ENCODE measurements at places on chromosomes 6 and 20. TPM values are rescaled to one million over a fixed set of nuclear protein-coding genes. Genes with fewer than 3 reads are reported as not detected.

- no peaks in the 10 kb centered on the region for H3K27me3 ChIP-seq
- H3K4me3 ChIP-seq, result no peak overlapping the region
- H3K27ac ChIP-seq, result no peak overlapping the region
- no peak for DNase-seq
- H3K36me3 ChIP-seq, result no peaks in the 10 kb centered on the region
Observed at GRCh38 chr20:63461104-63461763, 11.2 kb downstream of the KCNQ2 start.

GRCh38 chr6:139364982-139365379 is 9.5 kb downstream of the CITED2 start:
- no peak for DNase-seq
- no peak overlapping the region for H3K27ac ChIP-seq
- peaks cover 27% of the 10 kb centered on the region for H3K4me1 ChIP-seq

The NNAT gene
- 12.3 TPM for total RNA-seq

The LST1 gene
- total RNA-seq, result 15.7 TPM

DNA sequence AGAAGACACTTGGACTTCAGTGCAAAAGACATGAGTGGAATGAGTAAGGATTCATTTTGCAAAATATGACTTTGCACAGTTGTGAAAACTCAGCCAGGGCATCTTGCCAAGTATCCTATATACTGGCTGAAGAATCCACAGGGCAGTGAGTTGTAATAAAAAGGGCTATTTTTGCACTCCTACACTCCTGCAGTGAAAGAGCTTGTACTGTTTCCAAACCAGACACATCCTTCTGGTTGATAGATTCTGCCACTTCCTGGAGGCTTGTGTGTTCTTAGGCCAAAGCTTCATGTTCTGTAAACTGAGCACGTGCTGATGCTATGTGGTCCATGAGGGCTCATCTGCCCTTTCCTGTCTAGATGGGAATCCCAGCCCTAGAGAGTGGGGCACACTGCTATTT is 34.9 kb downstream of the GMPR start:
- H3K4me1 ChIP-seq, result no peaks in the 10 kb centered on the region
- H3K27me3 ChIP-seq, result no peaks in the 10 kb centered on the region
- no peak overlapping the region for H3K27ac ChIP-seq
- no peak for DNase-seq
- no peak overlapping the region for H3K4me3 ChIP-seq

DNA sequence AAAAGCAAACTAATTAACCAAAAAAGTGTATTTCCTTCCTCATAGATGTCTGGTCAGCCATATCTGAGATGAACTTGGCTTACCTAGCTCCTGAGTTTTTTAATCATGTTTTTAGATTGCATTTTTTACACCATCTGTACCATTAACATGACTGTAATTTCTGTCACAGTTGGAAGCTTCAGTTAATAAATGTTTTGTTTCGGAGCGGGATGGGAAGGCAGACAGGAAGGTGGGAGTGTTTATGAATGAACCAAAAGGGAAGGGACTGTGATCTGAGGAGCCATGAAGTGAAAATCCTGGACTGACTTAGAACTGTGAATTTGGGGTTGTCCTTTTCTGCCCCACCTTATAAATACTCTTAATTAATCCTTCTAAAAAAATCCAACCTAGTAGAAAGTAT is 445.6 kb upstream of the SOX4 start:
- DNase-seq, result no peak
- H3K27me3 ChIP-seq, result no peaks in the 10 kb centered on the region
- no peaks in the 10 kb centered on the region for H3K4me1 ChIP-seq

DNA sequence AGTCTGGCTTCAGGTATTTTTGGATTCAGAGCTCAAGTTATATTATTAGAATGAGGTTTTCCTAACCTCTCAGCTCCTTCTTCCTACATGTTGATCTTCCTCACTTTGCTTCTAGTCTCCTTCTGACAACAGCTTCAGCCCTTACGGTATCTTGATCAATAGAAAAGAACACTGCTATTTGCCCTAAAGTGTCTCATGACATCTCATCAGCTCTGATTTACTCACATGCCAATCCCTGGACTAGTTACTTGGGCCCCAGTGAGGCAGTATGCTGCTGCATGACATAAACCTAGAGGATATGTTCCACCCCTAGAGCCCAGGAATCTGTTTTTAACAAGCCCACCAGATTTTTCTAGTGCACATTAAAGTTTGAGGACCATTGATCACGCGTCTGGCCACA is 110.3 kb downstream of the UNC5CL start:
- no peak overlapping the region for H3K4me3 ChIP-seq
- no peaks in the 10 kb centered on the region for H3K27me3 ChIP-seq
- H3K4me1 ChIP-seq, result no peaks in the 10 kb centered on the region
- H3K27ac ChIP-seq, result no peak overlapping the region

DNA sequence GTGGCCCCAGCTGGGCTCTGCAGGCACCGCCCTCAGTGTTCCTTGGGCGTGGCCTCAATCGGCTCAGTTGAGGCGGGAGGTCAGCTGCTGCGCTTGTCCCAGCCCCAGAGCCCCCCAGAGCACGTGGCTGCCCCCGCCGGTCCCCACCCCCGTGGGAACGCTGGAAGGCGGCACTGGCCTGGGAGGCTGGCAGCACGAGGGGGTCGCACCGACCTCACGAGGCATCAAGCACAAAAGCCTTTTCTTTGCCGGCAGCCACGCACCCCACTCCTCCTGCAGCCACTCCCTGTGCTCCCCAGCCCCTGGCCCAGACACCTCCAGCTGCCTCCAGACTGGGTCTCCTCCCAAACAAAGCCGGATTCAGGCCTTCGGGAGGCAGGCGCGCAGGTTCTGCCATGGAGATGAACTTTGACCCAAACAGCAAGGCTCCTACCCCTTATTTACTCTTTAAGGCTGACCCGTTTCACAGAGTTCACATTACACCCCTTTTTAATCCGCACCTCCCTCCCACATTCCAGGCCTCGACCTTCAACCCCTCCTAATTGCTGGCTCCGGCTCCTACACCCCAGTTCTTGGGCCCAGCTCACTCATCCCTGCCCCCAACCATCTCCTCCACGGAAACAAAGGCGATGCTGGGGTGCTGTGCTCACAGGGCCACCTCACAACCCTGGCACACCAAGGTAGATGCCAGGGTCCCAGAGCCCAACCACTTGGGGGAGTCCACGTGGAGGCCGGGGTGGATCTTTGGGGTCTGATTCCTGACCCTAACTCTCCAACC is 111.7 kb downstream of the NOL4L start:
- no peaks in the 10 kb centered on the region for H3K27me3 ChIP-seq
- H3K4me1 ChIP-seq, result peaks cover 77% of the 10 kb centered on the region
- peak overlapping the region; percentile 33 for H3K4me3 ChIP-seq

GRCh38 chr20:43187476-43188233 is 2.1 kb downstream of the PTPRT start:
- H3K27me3 ChIP-seq, result peaks cover 54% of the 10 kb centered on the region
- no peaks in the 10 kb centered on the region for H3K36me3 ChIP-seq
- H3K4me3 ChIP-seq, result no peak overlapping the region
- DNase-seq, result peak; percentile 80
- H3K27ac ChIP-seq, result no peak overlapping the region

GRCh38 chr6:33749401-33749800 is 2.7 kb upstream of the IP6K3 start:
- no peaks in the 10 kb centered on the region for H3K27me3 ChIP-seq
- no peak overlapping the region for H3K27ac ChIP-seq
- no peak overlapping the region for H3K4me3 ChIP-seq
- H3K36me3 ChIP-seq, result no peaks in the 10 kb centered on the region
- H3K4me1 ChIP-seq, result peaks cover 30% of the 10 kb centered on the region
- DNase-seq, result no peak

- H3K27ac ChIP-seq, result no peak overlapping the region
- no peaks in the 10 kb centered on the region for H3K36me3 ChIP-seq
- H3K4me1 ChIP-seq, result no peaks in the 10 kb centered on the region
- DNase-seq, result no peak
Observed at GRCh38 chr20:63405102-63405730, 44.1 kb upstream of the CHRNA4 start.

DNA sequence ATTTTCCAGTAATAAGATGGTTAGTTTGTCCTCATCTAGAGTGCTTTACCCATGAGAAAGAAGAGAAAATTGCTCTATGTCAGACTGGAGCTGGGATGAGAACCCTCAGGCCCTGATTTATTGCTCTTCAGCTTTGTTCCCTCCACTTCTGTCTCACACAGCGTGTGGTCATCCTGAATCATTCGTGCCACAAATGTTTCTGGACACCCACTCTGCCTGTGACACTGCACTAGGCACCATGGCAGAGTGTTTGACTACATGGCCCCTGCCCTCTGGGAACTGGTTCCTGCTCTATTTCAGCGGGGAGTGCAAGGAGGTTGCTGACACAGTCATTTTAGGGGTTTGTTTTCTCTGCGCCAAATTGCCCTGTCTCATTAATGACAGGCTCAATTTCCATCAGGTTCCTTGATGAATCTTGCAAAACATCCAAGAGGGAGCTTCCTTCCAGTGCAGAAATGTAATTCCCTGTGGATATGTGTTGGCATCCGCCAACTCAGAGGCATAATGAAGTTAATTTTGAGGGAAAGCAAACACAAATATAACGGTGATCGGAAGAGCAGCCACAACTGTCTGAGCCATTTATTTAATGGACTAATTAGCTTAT is 207.5 kb downstream of the CLIC5 start:
- no peak overlapping the region for H3K27ac ChIP-seq
- no peaks in the 10 kb centered on the region for H3K27me3 ChIP-seq
- no peaks in the 10 kb centered on the region for H3K4me1 ChIP-seq
- no peak for DNase-seq
- no peaks in the 10 kb centered on the region for H3K36me3 ChIP-seq
- no peak overlapping the region for H3K4me3 ChIP-seq

- no peaks in the 10 kb centered on the region for H3K36me3 ChIP-seq
- no peaks in the 10 kb centered on the region for H3K4me1 ChIP-seq
- no peak for DNase-seq
- no peak overlapping the region for H3K4me3 ChIP-seq
- no peak overlapping the region for H3K27ac ChIP-seq
Observed at GRCh38 chr20:1644101-1644962, 13.2 kb downstream of the SIRPG start.

- H3K27me3 ChIP-seq, result no peaks in the 10 kb centered on the region
- DNase-seq, result no peak
- H3K4me3 ChIP-seq, result no peak overlapping the region
- H3K36me3 ChIP-seq, result no peaks in the 10 kb centered on the region
- no peaks in the 10 kb centered on the region for H3K4me1 ChIP-seq
- no peak overlapping the region for H3K27ac ChIP-seq
Observed at GRCh38 chr6:134691180-134691579, 258.7 kb downstream of the ALDH8A1 start.

DNA sequence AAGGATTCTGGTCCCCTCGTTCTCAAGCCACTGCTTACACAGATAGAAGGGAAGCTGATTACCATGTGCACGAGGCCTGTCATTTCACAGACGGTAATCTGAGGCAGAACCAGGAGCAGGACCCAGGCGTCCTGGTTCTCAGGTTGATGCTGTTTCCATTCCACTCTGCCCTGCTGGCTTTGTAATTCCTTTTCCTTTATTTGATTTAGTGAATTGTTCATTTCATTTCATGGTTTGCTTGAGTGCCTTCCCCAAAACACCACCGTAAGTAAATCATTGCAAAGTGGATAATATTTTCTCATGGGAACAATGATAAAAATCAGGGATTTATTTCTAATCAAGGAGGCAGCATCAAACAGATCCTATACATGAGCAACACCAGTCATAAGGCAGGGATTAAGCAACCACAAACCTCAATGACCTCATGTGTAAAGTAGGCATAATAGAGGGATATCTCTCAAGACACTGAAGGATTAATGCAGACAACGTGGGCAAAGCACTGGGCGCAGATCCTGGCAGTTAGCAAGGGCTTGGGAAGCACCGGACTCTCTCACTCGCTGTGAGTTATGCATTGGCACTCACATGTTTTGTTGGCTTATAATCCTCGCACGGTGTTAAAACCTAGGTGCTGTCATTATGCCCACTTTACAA is 229.5 kb upstream of the FOXQ1 start:
- no peaks in the 10 kb centered on the region for H3K27me3 ChIP-seq
- H3K27ac ChIP-seq, result no peak overlapping the region
- no peak overlapping the region for H3K4me3 ChIP-seq
- H3K36me3 ChIP-seq, result no peaks in the 10 kb centered on the region
- peaks cover 8% of the 10 kb centered on the region for H3K4me1 ChIP-seq
- no peak for DNase-seq

DNA sequence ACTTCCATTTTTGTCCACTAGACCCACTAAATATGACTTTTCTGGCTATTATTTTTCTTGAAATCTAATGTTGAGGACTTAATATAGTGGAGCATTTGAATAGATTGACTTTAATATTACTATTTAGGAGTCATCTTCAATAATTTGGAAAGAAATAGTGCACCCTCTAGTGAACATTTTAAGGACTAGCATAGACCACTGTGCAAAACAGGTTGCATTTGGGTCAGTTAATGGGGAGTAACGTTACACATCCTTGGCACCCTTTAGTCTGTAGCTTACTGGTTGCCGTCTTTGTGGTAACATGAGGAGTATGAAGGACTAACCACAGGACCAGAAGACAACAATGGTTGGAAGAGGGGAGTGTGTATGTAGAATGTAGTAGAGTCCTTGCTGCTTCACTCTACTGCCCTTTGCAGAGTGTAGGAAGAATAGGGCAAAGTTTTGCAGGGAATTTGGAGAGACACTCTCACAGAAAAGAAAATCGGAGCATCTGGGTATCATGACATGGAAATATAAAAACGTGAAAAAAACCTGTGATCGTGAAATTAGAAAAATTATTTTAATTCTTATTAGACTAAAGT is 25.2 kb downstream of the RFPL4B start:
- no peaks in the 10 kb centered on the region for H3K36me3 ChIP-seq
- no peak overlapping the region for H3K27ac ChIP-seq
- H3K4me1 ChIP-seq, result no peaks in the 10 kb centered on the region
- no peak for DNase-seq
- no peaks in the 10 kb centered on the region for H3K27me3 ChIP-seq

DNA sequence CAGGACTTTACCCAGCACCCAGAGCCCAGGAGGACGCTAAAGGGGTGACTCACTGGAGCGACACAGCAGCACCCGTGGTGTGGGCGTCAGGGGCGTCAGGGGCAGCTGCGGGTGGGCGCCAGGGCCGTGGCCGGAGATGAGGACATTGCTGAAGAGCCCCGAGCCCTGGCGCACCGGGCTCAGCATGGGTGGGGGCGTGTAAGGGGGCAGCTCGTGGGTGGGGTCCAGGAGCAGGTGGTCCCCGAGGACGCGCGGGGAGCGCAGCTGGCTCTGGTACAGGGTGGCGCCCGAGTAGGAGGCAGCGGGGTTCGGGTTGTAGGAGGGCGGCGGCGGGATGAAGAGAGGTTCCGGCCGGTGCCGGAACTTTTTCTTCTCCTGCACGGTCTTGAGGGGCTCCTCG is 41.6 kb upstream of the MRPS10 start:
- H3K4me1 ChIP-seq, result peaks cover 36% of the 10 kb centered on the region
- no peak for DNase-seq
- no peak overlapping the region for H3K4me3 ChIP-seq
- H3K36me3 ChIP-seq, result peaks cover 51% of the 10 kb centered on the region
- no peak overlapping the region for H3K27ac ChIP-seq
- no peaks in the 10 kb centered on the region for H3K27me3 ChIP-seq
